ENCODE measurements at places on chromosomes 13 and 19.

DNA sequence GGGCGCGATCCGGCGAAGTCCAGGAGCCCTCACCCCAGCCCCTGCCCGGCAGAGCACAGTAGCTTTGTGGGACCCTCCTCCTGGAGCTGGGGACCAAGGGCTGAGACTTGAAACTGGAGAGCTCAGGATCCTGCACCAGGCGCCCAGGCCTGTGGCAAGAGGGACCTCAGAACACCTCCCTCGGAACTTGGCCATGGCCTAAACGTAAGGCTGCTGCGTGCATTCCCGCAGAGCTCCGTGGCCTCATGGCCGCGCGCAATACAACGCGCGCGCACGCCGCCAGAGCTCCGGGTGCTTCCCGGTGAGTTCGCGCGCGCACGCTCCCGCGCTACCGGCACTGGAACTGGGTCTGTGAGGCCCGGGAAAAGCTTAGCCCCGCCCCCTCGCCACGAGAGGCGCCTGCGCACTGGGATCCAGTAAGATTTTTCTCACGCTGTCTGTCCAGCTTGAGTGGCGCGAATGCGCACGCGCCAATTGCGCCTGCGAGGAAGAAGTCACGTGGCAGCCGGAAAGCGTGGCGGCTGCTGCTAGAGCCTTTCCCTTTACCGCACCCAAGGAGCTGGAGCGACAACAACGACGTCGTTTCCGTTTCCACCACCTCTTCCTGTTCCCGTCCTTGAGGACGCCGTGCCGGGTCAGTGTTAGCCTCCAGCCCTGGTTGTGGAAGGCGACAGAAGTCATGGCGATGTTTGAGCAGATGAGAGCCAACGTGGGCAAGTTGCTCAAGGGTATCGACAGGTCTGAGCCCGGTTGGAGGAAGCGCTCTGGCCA lies at the start of gene EIF3K:
TSS of gene EIF3K (plus strand) at position 599 of the 771 bp plus-strand sequence. CDS start at position 680, 81 bp downstream.
- DNase-seq: peak; percentile 99

DNA sequence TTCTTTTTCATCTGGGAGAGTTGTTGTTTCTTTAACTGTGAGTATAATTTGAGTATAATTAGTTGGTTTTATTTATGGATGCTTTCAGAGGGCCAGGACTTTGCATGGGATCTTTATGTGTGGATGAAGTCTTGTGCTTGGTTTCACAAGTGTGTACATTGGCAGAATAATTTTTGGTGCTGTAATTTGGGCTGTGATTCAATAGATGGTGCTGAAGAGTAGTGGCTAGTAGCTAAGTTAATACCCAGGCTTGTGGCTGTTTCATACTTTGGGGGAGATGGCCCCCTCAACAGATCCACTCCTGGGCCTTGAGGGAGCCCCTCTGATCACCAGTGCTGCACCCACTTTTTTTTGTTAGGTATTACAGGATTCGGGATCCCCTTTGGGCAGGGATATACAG lies 1142.4 kb downstream of the SLITRK1 start:
- no peak for DNase-seq

DNA sequence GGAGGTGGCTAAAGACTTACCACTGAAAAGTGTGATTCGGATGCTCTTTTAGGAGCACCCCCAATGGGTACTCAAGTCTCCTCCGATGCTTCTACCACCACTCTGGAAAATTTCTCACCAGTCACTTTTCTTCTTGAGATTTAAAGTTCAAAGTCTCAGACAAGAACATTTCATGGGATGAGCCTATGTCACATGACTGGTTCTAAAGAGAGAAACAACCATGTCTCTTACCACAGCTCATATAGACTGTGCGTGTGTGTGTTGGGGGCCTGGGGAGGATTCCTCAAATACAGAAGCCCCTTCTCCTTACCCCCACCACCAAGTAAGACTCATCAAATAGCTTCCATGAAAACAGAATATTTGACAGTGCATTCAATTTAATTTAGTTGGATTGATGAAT lies 181.7 kb upstream of the MIR17HG start:
- DNase-seq: no peak

DNA sequence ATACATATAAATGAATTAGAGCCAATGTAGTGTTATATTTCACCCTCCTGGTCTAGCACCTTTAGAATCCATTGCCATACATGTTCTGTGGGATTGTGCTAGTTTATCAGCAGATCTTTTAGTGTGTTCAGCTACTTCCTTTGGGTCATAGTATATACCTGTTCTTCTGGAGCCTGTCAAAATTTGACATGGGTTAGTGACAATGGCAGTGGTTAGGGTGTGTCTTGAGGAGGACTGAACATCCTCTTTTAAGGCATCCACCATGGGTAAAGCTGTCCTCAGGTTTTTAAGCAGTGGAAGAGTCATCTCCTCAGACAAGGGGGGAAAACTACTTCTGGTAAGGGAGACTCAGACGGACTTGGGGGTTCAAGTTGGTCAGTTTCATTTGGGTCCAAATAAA lies 29.4 kb downstream of the DNAJC3 start:
- DNase-seq: no peak

- DNase-seq: peak; percentile 4
Measured at GRCh38 chr19:8731428-8732169, 10.2 kb downstream of the OR2Z1 start.

DNA sequence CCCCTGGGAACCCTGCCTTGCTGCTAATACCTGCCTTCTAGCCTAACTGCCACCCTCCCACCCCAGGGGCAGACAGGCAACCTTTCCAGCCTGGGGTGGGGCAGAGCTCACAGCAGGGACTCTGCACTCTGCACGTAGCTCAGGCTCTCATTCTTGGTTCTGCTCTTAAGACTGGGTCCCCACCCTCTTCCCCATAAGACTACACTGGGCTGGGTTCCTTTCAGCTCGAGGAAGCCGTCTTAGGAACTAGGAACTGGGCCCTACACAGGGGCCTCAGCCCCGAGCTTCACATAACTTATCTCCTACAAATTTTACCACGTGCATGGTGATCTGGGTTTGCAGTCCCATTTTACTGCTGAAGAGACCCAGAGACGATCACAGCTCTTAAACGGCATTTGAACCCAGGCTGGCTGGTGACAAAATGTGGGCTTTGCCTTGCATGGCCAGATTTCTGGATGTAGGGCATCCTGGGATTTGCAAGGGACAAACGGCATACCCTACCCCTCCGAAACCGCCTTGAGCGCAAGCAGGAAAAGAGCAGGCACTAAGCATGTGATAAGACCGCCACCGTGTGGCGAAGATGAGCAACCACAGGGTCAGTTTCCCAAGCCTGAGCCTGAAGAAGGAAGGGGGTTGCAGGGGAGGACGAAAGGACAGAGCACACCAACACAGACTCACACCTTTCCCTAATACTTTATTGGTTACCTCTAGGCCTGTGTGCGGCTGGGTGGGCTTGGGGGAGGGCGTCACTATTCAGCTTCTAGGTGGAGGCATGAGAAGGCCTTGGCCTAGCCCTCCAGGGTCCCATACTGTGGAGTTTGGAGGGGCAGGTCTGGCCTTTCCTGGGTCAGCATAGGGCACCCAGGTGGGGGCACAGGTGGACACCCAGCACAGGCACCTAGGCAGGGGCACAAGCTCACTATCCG lies 5.1 kb downstream of the JUNB start:
- DNase-seq: peak; percentile 96

DNA sequence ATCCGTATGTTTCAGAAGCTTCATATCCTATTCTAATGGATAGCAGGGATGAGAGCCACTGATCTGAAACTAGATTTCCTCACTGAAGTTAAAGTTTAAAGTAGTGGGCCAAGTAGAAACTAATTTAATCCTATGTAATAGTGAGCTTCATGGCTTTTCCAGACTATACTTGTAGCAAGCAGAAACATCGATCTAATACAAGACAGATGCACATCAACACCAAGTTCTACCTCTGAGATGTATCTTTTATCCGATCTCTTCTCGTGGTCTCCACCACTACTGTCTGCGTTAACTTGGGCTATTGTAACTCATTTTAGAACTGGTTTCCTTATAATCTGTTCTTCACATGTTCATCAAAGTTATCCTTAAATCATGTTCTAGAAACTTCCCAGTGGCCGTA lies 3.1 kb downstream of the ERCC5 start:
- DNase-seq: no peak

DNA sequence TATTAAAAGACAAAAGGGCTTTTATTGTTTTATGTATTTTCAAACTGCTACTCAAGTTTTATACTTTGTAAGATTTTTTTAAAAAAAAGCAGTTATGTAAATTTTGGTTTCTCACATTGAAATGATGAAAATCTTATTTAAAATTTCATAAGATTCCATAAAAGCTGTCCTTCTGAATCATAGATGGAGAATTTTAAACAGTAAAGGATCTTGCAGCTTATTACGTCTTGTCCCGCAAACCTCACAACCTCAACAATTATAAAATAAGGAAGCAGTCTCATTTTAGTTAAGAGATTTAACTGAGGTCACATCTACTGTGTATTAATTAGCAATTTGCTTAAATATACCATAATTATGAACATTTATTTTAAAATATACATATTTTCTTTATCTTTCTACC lies 581.0 kb upstream of the SPRY2 start:
- DNase-seq: no peak

DNA sequence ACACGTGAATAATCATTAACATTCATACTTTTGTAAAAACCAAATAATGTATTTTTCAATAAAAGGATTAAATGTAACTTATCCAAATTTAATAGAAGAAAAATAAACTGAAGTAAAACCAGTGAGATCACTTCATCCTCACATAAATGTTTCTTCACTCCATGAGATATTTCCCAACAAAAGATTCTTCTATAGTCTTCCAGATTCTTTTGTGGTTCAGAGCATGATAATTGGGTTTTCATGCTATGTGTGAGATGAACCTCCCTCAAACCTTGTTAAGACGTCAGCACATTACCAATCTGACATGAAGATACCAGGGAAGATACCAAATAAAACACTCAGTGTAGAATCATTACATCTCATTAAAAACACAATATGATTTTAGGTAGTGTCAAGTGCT lies 62.9 kb upstream of the OXGR1 start:
- no peak for DNase-seq

GRCh38 chr13:52599848-52600603 lies 42.2 kb upstream of the HNRNPA1L2 start:
- DNase-seq: peak; percentile 75

- no peak for DNase-seq
Measured at GRCh38 chr19:46186717-46187101, 38.7 kb downstream of the IGFL2 start.

- DNase-seq: no peak
Measured at GRCh38 chr19:1255186-1256161, 7.1 kb downstream of the MIDN start.

- no peak for DNase-seq
Measured at GRCh38 chr19:4090356-4091220, 23.9 kb upstream of the ZBTB7A start.

DNA sequence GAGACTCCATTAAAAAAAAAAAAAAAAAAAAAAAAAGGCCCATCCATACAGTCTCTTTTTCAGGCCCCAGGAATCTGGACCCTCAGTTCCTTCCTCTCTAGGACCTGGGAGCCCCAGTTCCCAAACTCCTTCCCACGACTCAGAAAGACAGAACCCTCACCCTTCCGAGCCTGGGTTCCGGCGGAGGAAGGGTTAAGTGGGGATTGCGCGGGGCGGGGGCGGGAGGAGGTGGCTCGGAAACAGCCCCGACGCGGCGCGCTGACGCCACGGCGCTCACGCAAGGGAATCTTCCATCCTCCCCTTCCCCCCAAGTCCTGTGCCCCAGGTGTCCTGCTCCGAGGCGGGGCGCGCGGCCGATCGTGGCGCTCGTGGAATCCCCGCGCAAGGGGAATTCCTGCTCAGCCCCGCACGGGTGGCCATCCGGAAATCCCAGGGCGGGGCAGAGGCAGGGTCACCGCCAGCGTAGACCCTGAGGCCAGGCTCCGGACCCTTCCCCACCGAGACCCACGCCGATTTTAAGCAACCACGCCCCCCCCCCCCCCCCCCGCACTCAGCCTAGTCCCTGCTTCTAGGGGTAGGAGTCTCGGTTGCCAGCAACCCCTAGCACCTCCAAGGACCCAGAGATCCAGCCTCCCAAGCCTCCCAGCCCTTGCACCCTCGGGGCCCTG lies 659 bp downstream of the NFKBID start:
- peak; percentile 83 for DNase-seq

DNA sequence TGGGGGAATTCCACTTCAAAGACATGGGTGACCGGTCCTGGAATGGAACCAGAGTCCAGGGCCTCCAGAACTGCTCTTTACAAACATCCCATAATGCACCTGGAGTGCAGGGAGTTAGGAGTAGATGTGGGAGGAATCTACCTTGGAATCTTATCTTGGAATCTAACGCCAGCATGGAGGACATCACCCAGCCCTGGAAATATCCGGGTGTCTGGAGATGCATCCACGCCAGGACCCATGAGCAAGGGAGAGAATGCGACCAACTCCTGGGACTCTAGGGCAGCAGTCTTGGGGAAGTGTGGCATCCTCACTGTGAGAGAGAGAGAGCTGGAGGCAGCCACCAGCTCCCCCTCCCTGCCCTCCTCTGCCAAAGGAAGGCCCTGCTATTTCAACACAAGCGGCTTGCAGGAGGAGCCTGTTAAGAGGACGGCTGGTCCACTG lies 211.8 kb downstream of the UQCRFS1 start:
- DNase-seq: no peak

DNA sequence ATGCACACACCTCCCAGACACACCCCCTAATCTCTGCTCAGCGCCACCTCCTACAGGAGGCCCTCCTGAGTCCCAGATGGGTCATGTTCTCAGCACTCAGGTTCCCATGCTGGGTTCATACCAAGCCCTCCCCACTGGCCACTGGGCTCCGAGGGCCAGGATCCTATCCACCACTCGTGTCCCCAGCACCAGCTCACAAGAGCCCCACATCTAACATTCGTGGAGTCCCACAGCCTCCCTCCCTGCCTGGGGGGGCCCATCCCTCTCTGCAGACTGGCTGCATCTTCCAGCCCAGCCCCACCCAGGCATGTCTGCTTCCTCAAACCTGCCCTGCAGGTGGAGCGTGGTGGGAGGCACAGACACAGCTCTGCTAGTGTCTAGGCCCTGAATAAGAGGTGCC lies 227.4 kb downstream of the TUBA3C start:
- no peak for DNase-seq

DNA sequence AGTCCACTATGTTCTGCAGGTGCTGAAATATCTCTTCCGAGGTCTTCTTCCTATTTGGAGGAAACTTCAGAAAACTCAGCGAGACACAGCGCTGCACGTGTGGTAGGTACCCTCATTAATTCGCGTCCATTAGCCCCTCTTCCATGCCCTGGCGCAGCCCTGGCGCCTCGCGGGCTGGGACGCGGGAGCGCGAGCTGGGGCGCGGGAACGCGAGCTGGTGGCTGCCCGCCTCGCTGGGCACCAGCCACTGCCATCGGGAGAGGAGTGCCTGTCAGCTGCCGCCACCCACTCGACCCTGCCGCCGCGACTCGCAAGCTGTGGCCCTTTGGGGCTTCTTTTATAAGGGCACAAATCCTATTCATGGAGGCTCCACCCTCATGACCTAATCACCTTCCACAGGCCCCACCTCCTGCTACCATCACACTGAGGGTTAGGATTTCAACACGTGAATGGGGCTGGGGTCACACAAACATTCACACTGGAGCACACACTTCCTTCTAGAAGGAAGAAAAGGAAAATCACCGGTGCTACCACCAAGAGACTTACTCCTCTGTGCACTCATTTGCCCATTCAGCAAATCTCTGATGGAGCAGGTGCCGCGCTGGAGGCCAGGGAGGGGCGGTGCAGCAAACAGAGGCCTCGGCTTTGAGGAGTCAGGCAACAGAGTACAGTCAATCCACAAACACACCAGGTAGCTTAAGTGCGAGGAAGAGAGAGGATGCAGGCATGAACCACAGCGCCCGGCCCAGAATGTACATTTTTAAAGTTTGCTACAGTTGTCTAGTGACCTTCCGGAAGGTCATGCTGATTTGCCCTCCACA lies 43.0 kb upstream of the LATS2 start:
- peak; percentile 35 for DNase-seq
